H1 (cell line): ENCODE measurements at places on chromosomes 5 and 9. TPM values are rescaled to one million over a fixed set of nuclear protein-coding genes. Genes with fewer than 3 reads are reported as not detected.

- H3K4me3 ChIP-seq = no peak overlapping the region
- peaks cover 2% of the 10 kb centered on the region; the same call in 1 of the 2 replicates for H3K36me3 ChIP-seq
- H3K4me1 ChIP-seq = no peaks in the 10 kb centered on the region
- no peak for DNase-seq
- no peaks in the 10 kb centered on the region for H3K27me3 ChIP-seq
Observed at GRCh38 chr5:147751-148150, 43.5 kb upstream of the LRRC14B start.

DNA sequence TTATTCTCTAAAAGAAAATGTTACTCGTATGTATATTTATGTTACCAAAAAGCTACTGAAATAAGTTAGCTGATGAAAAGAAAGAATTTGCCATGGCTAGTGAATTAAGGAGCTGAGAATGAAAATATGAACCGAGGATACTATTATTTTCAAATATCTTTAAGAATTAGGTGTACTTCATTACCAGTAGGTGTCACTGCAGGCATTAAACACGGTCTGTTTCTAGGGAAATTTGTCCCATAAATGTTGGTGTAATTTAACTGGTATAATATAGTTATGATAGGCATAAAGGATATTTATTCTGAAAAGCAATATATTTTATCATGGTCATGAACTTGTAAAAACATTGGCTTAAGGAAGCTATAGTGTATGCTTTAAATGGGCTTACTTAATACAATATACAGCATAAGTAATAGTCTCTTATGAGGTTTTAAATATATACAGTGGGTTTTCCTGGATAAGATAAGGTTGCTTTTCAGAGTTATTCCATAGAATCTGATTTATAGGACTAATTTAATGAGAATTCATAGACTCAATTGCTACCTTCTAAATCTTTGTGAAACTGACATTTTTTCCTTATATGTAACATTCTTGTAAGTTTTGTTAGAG lies 72.4 kb upstream of the MPDZ start:
- H3K36me3 ChIP-seq = no peaks in the 10 kb centered on the region
- no peak overlapping the region for H3K27ac ChIP-seq
- no peaks in the 10 kb centered on the region for H3K27me3 ChIP-seq
- H3K4me1 ChIP-seq = no peaks in the 10 kb centered on the region
- H3K4me3 ChIP-seq = no peak overlapping the region

- no peak overlapping the region for H3K27ac ChIP-seq
- DNase-seq = no peak
- no peaks in the 10 kb centered on the region for H3K36me3 ChIP-seq
- no peaks in the 10 kb centered on the region for H3K27me3 ChIP-seq
- H3K4me3 ChIP-seq = no peak overlapping the region
- H3K4me1 ChIP-seq = no peaks in the 10 kb centered on the region
Observed at GRCh38 chr5:36389245-36389644, 87.5 kb upstream of the RANBP3L start.

- H3K36me3 ChIP-seq = no peaks in the 10 kb centered on the region
- no peak for DNase-seq
- H3K27me3 ChIP-seq = no peaks in the 10 kb centered on the region
- H3K4me1 ChIP-seq = peaks cover 3% of the 10 kb centered on the region
Observed at GRCh38 chr9:98150164-98150563, 31.1 kb upstream of the TRIM14 start.

DNA sequence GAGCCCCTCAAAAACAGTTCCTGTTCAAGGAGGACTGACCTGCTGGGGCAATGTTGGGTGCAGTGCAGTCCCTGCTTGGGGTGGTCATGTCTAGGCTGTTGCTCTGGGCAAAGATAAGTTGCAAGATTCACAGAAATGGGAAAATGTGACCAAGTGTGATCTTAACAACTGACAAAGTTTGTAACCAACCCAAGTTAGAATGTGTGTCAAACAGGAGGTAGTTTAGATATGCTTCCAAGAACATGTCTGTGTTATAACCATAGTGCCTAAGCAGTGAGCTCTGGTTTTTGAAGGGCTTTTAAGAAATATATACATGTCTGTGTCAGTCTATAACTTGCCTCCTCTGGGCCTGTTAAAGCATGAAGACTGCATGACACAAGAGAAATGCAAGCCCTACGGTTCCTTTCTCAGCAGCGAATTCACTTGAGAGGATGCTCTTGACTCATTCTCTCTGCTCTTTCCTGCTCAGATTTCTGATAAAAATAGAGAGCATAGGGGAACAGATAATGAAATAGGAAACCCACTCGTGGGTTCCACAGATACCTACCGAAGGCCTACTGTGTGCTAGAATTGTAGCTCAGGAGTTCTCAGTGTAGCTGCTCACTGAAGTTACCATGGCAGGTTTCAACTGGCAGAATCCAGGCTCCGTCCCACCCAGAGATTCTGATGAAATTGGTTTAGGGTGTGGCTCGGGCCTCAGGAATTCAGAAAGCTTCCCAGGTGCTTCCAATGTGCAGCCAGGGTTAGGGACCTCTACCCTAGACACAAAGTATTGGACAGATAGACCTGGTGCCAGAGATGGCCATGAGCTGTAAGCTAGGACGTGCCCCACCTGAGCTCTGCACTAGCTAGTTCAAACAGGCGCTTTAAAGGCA lies 52.4 kb downstream of the ARHGEF37 start:
- no peaks in the 10 kb centered on the region for H3K36me3 ChIP-seq
- DNase-seq = no peak
- H3K27me3 ChIP-seq = no peaks in the 10 kb centered on the region
- peaks cover 12% of the 10 kb centered on the region for H3K4me1 ChIP-seq
- H3K4me3 ChIP-seq = no peak overlapping the region
- H3K27ac ChIP-seq = no peak overlapping the region

TMOD1 gene
- polyA plus RNA-seq = 0.17 and 0.27 TPM in 2 replicates

SLIT3 gene
- polyA plus RNA-seq = 1.2 and 2.0 TPM in 2 replicates

DNA sequence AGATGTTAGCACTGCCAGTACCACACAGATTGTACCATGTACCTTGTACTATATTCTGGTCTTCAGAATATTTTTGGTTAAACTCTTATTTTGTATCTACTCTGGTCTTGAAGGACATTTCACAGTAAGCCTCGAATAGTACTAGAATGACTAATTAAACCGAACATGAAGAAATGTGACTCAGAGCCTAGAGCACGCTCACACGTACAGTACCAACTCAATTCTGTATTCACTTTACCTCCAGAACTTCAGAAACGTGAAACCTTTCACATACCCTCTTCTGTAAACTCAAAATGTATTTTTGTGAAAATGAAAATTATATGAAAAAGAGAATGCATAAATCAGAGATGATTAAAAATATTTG lies 112.8 kb downstream of the MVB12B start:
- no peaks in the 10 kb centered on the region for H3K4me1 ChIP-seq
- H3K27me3 ChIP-seq = no peaks in the 10 kb centered on the region
- no peaks in the 10 kb centered on the region for H3K36me3 ChIP-seq
- H3K4me3 ChIP-seq = no peak overlapping the region
- no peak for DNase-seq

DNA sequence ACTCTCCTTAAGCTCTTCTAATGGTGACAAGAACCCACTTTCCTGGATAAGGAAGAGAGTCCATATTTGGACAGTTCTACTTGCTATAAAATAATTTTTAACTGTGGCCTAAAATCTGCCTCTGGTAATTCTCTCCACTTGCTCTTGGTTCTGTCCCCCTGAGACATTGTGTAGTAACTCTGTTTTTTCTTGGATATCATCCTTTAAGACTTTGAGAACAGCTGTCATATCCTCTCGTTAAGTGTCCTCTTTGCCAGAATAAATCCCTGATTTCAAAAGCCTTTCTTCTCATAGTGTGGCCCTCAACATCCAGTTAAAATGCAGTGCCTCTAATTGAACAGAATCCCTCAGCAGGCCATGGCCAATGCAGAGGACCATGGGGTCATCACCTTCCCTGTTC lies 101.5 kb downstream of the ARHGEF28 start:
- no peak for DNase-seq
- no peaks in the 10 kb centered on the region for H3K36me3 ChIP-seq
- H3K4me1 ChIP-seq = no peaks in the 10 kb centered on the region
- H3K27ac ChIP-seq = no peak overlapping the region

- peak; percentile 93 for DNase-seq
- H3K4me3 ChIP-seq = no peak overlapping the region
- no peak overlapping the region for H3K27ac ChIP-seq
Observed at GRCh38 chr9:100505564-100506159, 32.7 kb downstream of the TMEFF1 start.

GRCh38 chr9:130104491-130105193 lies 50.9 kb downstream of the GPR107 start:
- no peaks in the 10 kb centered on the region for H3K4me1 ChIP-seq
- peaks cover 17% of the 10 kb centered on the region; the same call in 1 of the 2 replicates for H3K36me3 ChIP-seq

PDCD1LG2 gene
- not detected in 2 replicates for polyA plus RNA-seq

FAXDC2 gene
- 5.9 and 8.1 TPM in 2 replicates for polyA plus RNA-seq

GRCh38 chr9:20442461-20443319 lies 179.6 kb downstream of the MLLT3 start:
- H3K27me3 ChIP-seq = no peaks in the 10 kb centered on the region
- no peaks in the 10 kb centered on the region for H3K36me3 ChIP-seq
- no peaks in the 10 kb centered on the region; the same call in 1 of the 2 replicates for H3K4me1 ChIP-seq
- H3K4me3 ChIP-seq = no peak overlapping the region
- H3K27ac ChIP-seq = no peak overlapping the region

- no peak overlapping the region for H3K4me3 ChIP-seq
- DNase-seq = no peak
- H3K36me3 ChIP-seq = no peaks in the 10 kb centered on the region
- no peak overlapping the region for H3K27ac ChIP-seq
Observed at GRCh38 chr5:6333182-6333905, 45.0 kb downstream of the MED10 start.

GRCh38 chr5:35246900-35247647 lies 16.8 kb upstream of the PRLR start:
- H3K4me1 ChIP-seq = 0 out of 2 replicates have a peak, but pooled peaks cover 1% of the 10 kb centered on the region
- no peak for DNase-seq
- H3K4me3 ChIP-seq = no peak overlapping the region
- H3K36me3 ChIP-seq = no peaks in the 10 kb centered on the region

DNA sequence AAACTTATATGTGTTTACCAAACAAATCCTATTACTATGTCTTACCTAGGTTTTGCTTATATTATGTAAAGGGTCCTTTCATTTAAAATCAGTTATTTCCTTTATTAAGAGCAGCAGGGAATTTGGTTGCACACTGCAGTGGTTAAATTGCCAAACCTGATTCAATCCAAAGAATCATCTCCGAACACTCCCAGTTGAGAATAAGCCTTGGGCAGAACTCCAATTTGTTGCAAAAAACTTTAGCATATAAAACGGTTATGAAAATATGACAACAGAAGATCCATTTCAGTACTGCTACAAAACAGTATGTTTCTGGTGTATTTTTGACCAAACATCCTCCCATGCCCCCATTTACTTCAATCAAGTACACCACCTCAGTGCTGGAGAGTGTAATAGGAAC lies 587.0 kb upstream of the GRAMD2B start:
- H3K4me3 ChIP-seq = no peak overlapping the region
- no peak overlapping the region for H3K27ac ChIP-seq
- H3K27me3 ChIP-seq = no peaks in the 10 kb centered on the region
- no peaks in the 10 kb centered on the region; the same call in 1 of the 2 replicates for H3K4me1 ChIP-seq
- no peaks in the 10 kb centered on the region for H3K36me3 ChIP-seq
- DNase-seq = no peak

IFNB1 gene
- not detected in 2 replicates for polyA plus RNA-seq

DNA sequence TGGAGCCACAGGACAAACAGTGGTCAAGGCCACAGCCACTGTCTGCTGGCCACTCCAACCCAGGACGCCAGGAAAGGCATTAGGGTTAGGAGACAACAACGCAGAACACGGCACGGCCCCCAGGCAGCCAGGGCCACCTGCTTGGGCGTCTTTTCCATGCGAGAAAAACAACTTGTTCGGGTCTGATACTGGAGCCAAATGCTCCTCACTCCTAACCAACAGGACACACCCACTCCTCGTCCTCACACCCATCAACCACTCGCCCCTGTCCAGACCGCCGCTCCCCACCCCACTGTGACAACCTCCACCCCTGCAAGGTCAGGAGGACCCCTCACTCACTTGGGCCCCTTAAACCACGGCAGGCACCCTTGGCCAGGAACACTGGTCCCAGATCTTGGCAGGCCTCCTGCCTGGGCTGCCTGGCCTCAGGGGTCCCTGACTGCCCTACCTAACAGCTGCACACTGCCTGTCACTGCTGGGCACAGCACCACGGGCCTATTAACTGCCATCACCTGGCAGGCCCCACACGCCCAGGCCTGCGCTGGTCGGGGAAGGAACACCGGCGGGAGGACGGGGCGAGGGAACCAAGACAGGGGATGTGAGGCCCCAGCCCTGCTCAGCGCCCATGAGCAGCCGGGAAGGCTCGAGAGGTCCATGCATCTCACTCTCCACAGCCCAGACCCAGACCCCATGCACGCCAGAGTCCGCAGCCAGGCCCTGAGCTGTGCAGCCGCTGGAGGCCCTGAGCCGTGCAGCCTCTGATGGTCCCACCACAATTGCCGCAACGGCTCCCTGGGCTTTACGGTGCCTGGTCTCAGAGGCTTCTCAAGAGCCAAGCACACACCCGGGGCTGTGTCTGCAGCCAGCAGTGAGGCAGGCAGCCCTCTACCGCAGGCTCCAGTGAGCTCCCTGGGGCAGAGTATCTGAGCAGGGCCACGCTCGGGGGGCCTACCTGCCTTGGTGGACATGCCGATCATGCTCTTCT lies 13.8 kb downstream of the CLPTM1L start:
- no peak overlapping the region for H3K27ac ChIP-seq
- H3K4me3 ChIP-seq = no peak overlapping the region
- no peaks in the 10 kb centered on the region for H3K27me3 ChIP-seq
- no peaks in the 10 kb centered on the region for H3K4me1 ChIP-seq
- H3K36me3 ChIP-seq = peaks cover 53% of the 10 kb centered on the region
- no peak for DNase-seq

DNA sequence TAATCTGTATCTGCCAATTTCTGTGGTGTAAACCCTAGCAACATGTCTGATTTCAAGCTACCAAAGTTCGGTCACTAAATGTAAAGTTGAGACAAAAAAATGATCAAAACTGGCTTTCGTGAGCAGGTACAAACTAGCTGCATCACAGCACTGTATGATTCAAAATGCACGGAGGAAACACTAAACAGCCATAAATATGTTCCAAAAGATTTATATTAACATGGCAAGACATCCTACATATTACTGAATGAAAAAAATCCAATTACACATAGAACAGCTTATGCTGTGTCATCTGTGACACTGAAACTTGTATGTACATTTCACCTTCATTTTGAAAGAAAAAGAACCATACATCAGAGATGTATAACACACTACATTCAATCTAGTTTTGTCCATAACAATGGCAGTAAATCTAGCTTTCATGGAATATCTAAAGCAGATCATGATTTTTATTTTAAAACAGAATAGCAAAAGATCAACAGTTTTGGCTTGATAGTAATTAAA lies 14.4 kb downstream of the GNAQ start:
- H3K27ac ChIP-seq = no peak overlapping the region
- no peak for DNase-seq
- H3K4me3 ChIP-seq = no peak overlapping the region
- H3K36me3 ChIP-seq = no peaks in the 10 kb centered on the region

PLK2 gene
- polyA plus RNA-seq = 5.8 and 10.8 TPM in 2 replicates

GRCh38 chr9:89543621-89544278 lies 45.8 kb upstream of the SEMA4D start:
- H3K4me3 ChIP-seq = no peak overlapping the region
- H3K4me1 ChIP-seq = no peaks in the 10 kb centered on the region
- H3K27ac ChIP-seq = no peak overlapping the region
- DNase-seq = no peak
